Liver (tissue), 10 donors: ENCODE measurements at places on chromosomes 13 and 19. TPM values are rescaled to one million over a fixed set of nuclear protein-coding genes. Genes with fewer than 3 reads are reported as not detected.

GRCh38 chr19:14091081-14091812 is 696 bp upstream of the SAMD1 start:
- H3K4me1 ChIP-seq = peaks cover 12% of the 10 kb centered on the region
- peak; percentile 77 for DNase-seq
- H3K27ac ChIP-seq = peak overlapping the region; percentile 96
- H3K4me3 ChIP-seq = peak overlapping the region; percentile 89

The RDH8 gene
- total RNA-seq = not detected

GRCh38 chr13:40063703-40064102 is 408.2 kb downstream of the COG6 start:
- H3K4me3 ChIP-seq = no peak overlapping the region
- H3K4me1 ChIP-seq = peaks cover 3% of the 10 kb centered on the region
- H3K27me3 ChIP-seq = no peaks in the 10 kb centered on the region
- peak overlapping the region; percentile 27 for H3K27ac ChIP-seq

The MAB21L1 gene
- total RNA-seq = under 0.01 TPM
